Activated naive CD4-positive, alpha-beta T cell (primary cell): ENCODE measurements at places on chromosomes 6 and 20.

DNA sequence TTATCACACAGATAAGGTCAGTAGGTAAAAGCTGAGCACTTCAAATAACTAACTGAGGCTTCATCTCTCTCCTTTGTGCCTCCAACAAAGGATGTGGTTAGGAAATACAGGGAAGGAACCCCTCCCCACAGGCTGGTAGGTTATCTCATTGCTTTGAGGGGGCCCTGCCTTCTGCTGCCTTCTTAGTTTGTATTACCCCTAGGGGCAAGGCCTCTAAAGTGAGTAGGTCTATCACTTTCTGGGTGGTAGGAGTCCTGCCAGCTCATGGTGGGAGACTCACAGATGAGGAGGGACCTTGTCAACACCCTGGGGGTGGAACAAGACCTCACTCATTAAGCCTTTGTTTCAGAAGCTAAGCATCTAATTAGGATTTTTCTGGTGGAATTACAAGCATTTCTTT lies 34.6 kb downstream of the EDN1 start:
- no peak for DNase-seq

DNA sequence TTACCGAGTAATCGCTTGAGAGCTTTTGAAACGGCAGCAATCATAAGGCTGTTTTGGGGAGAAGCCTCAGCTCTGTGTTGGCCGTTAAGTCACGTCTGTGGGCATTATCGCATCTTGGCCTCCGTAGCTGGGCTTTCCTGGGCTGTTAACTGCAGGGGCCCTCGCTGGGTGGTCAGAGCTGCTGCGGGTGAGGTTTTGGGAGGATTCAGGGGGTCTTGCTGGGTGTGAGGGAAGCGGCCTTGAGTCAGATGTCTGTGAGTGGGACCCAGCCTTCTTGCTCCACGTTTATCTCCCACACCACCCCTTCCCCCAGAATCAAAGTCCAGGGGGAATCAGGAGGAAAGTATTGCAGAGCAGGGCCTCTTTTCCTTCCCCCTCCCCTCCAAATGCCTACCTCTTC lies 3.2 kb upstream of the APCDD1L start:
- no peak for DNase-seq

GRCh38 chr6:125869427-125869826 lies 78.7 kb downstream of the NCOA7 start:
- DNase-seq: no peak

DNA sequence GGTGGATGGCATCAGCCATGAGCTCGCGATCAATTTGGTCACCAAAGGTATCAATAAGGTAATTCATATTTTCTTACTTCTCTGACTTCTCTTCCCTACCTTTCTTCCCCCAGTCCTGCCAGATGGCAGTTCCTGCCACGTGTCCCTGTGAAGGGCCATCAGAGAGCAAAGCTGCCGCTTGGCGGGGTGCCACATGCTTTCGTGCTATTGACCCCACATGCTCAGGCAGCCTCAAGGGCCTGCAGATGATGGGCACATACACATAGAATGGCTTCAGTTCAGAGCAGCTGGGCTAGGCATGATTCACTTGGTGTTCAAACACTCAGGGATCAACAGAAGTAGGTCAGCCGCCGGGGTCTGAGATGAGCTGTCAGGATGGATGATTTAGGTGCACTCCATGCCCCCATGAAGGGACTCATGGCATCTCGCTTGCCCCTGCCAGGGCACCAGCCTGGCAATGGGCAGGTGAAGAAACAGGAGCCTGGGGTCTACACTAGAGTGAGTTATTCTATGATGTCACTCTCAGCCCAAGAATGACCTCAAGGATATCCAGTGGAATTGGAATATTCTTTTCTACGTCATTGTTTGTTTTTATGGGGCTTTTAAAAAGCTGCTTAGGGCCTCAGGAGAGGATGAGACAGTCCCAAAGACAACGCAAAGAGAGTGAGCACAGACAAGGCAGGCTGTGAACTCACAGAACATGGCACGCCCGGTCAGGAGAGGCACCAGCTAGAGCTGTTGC lies 25.5 kb downstream of the BANF2 start:
- no peak for DNase-seq

DNA sequence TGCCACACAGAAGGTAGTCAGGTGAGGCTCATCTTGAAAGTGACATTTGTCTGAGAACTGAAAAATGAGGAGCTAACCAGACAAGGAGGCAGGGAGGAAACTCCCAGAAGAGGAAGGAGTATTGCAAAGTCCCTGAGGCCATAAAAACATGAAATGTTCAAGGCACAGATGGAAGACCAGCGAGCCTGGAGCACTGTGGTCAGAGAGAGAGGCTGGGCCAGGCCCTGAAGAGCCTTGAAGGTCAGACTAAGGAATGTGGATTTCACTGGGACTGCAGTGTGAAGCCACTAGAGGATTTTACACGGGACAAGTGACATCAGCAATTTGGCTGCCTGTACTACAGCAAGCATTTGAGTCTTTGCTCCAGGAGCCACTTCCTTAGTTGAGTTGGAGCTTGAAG lies 21.1 kb upstream of the TMEM181 start:
- no peak for DNase-seq

- DNase-seq: no peak
Measured at GRCh38 chr20:59830665-59831023, 102.8 kb downstream of the SYCP2 start.

DNA sequence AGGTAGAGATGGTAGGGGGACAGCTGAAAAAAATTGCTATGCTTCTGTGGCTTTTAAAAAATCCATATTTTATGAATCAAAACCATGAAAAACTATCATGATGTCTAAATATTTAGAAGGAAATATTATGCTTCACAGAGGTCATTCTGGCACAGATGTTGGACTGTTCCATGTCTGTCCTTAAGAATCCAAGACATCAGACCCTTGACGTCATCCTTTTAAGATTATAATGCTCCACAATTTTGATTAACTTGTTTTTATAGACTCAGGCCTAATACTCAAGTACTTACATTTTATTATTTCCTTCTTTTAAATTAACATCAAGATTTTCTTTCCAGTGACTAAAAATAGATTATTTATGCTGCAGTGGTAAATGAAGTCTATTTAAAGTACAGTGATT lies 29.7 kb downstream of the FILIP1 start:
- DNase-seq: no peak

GRCh38 chr6:10847684-10848083 lies 9.3 kb upstream of the MAK start:
- DNase-seq: no peak
